CD8-positive, alpha-beta memory T cell (primary cell): ENCODE measurements at places on chromosomes 12 and 14.

- no peak for DNase-seq
Observed at GRCh38 chr12:96578526-96579125, 89.2 kb downstream of the CFAP54 start.

DNA sequence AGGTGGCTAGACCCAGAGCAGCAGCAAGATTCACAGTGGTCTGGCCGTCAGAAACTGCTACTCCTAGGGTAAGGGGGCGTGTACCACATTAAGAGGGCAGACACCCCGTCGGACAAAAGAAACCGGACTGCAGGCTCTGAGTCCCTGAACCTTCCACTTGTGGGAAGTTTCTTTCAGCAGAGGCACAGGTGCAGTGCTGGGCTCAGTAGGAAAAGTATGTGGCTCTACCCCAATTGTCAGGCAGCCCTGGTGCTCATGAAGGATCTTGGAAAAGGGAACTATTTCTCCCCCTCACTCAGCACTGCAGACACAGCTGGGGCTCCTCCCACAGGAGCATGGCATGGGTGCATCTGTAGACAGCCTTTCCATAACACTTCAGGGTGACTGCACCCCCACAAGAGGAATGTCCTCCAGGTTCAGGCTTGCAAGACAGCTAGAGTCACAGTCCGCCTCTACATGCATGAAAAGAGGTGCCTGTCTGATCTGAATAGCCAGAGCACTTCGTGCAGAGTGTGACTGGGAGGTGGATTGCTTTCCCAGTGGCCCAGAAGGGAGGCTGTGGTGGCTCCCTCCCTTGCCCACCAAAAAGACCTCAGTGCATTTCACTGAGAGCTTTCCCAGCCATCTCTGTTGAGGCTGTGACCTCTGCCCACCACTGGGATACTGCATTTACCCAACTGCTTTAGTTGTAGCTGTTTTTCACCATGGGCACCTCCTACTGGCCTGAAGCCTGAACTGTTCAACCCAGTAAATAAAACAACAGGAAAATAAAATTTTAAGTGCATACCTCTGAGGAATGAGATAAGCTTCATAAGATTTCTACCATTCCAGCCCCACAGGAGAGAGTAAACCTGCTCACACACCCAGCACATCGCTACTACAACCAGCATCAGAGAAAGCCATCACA, 14.2 kb downstream of the CEP128 start:
- no peak for DNase-seq

- DNase-seq: no peak
Observed at GRCh38 chr12:88450136-88450535, 130.1 kb downstream of the KITLG start.

- no peak for DNase-seq
Observed at GRCh38 chr14:92937051-92937937, 14.3 kb downstream of the CHGA start.

- no peak for DNase-seq
Observed at GRCh38 chr14:23729720-23730387, 93.7 kb downstream of the DHRS2 start.

GRCh38 chr12:25705261-25705660, 152.2 kb upstream of the LMNTD1 start:
- no peak for DNase-seq

- DNase-seq: no peak
Observed at GRCh38 chr12:94258593-94258992, 110.2 kb downstream of the PLXNC1 start.

GRCh38 chr14:42299692-42300091, 693.0 kb downstream of the LRFN5 start:
- no peak for DNase-seq

- DNase-seq: no peak
Observed at GRCh38 chr12:112894128-112894527, 12.6 kb upstream of the OAS1 start.

- DNase-seq: no peak
Observed at GRCh38 chr14:69260190-69260860, 367 bp downstream of the GALNT16 start.

DNA sequence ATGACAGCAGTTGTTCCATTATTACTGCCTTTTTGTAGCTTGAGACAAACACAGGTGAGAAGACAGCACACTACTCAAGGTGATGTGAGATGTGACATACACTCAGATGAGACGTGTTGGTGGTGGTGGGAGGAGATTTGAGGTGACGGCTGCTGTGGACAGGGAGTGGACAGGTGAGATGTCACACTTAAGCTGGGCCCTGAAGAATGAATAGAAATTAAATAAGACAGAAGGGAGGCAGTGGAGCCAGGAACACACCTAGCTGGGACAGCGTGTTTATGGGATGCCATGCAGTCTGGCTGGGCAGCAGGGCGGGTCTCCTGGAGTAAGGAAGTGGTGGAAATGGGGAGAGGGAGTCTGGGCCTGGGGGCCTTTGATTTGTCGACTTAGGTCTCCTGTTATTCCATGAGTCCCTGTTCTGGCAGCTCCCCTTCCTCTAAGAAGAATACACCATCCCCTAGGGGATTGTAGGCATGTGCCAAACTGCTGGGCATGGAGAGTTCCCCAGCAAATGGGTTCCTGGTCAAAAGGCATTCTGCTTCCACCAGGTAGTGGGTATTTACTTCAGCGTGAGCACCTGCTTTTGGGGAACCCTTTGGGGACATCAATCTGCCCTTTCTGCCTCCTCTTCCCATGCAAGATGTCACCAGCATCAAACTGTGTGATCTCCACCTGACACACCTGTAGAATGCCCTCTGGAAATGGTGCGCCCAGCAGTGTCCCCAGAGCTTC, 71.2 kb upstream of the ESRRB start:
- no peak for DNase-seq

GRCh38 chr12:114664651-114665320, 19.2 kb downstream of the TBX3 start:
- DNase-seq: no peak
